AML-193 (cell line): ENCODE measurements at places on chromosomes 1 and 21.

DNA sequence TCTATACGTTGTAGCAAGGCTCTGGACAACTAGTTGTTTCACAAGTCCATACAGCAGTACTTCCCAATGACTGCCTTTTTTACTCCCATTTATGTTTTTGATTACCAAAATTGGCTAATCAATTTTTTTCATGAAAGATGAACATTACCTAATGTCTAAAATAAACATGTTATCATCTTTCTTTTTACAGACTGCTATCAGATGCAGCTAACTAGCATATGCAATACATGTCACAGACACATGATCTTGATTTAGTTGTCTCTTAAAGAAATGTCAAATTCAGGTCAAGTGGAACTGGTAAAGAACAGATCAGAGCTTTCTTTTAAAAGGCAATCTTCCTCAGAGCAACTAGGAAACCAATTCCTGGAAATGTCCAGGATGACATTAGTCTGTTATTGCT lies 630 bp upstream of the DBT start:
- no peak for DNase-seq

GRCh38 chr1:9312168-9312720 lies 19.6 kb downstream of the SPSB1 start:
- no peak for DNase-seq

GRCh38 chr1:174799136-174799479 lies 200.6 kb upstream of the CACYBP start:
- DNase-seq: no peak

DNA sequence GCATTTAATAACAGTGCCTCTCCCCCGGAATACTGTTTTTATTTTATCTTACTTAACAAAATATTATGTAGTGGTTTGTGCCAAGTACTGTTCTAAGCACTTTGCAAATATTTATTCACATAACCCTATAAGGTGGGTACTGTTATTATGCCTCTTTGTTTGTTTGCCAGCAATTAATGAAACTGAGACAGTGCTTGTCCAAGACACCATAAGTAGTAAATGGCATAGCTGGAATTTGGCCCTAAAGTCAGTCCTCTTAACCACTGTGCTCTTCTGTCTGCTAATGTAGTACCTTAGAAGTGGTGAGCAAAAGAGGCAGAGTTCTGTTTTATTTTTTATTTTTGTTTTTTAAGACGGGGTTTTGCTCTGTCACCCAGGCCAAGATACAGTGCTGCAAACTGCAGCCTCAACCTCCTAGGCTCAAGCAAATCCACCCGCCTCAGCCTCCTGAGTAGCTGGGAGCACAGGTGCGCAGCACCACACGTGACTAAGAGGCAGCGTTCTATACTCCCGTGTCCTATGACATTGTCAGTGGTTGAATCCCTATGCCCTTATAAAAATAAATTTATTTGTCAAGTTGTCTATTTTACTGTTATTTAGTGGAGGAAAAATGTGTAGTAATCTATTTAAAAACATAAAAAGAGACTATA lies 165.8 kb downstream of the CLEC20A start:
- DNase-seq: no peak

- no peak for DNase-seq
Measured at GRCh38 chr1:88742531-88742930, 58.5 kb downstream of the PKN2 start.

- DNase-seq: no peak
Measured at GRCh38 chr1:64663668-64664067, 81.2 kb upstream of the RAVER2 start.

GRCh38 chr1:201496296-201496690 lies 10.6 kb downstream of the CSRP1 start:
- DNase-seq: no peak

GRCh38 chr1:58896246-58897183 lies 112.7 kb upstream of the JUN start:
- DNase-seq: no peak

DNA sequence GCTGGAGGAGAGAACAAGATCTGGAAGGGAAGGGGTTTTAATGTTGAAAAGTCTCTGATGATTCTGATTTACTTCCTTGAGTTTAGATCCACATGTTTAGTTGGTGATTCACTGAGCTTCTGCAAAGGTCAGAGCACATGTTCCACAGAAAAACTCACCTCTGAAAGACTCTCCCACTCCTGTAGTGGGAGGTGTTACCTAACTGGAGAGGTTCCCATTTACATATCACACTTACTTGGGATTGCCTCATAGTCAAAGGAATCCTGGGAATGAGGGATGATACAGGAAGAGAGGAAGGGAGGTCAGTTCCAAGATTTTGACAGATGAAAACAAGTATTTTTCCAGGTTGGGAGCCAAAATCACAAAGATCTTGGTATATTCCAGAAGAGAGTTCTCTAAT lies 2.7 kb upstream of the NTNG1 start:
- no peak for DNase-seq

DNA sequence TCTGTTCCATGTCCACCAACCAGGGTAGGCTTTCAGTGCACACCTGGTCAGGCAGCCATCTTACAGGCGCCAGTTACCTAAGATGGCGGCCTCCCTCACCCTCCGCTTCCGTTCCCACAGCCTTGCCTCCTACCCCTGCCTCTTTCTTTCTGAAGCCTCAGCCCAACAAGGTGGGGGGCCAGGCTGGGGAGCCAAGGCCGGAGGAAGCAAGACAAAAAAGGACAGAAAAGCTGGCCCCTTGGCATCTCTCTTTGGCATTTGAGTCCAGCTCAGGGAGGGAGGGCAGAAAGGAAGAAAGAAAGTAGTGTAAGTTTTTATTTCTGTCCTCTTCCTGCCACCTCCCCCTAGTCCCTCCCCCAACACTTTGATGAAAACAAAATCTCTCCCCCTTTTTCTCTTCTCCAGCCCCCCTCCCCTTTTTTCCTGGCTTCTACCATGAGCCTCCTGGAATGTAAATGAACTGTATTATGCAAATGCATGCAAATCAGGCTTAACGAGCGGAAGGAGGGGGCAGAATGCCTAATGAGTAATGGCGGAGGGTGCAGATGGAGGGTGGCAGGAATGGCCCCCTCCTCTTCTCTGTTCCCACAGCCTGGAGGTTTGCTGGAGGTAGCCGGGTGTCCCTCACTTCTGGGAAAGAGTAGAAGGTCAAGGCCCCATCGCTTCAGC lies 43.8 kb downstream of the RHBG start:
- DNase-seq: no peak

GRCh38 chr1:46244656-46245371 lies 2.7 kb upstream of the RAD54L start:
- DNase-seq: peak; percentile 61

DNA sequence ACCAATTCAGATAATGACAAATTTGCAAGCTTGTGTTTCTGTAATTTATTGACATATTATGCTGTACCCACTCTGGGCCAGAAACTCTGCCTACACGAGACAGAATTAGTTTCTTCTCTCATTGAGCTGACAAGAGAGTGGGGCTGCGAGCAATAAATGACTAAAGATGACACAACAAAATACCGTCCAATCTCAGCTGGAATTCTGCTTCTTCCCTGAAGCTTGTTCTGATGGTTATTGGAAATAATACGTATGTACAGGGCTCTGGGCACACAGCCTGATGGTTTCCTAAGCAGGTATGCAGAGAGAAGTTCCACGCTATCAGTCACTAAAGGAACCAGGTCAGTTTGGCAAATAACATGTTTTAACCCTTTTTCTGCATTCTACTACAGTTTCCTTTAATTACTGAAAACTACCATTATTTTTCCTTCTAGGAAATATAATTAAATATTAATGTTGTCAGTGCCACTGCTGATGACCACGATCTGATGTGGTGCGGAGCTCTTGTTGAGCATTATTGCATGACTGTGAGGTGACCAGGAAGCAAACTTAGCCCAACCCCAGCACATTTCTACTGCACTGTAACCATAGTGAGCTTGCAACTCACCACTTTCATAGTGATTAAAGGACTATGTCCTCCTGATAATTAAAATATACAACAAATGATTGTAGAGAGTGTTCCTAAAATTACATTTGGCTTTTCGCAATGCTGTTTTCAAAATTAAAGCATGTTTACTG lies 221.4 kb upstream of the L1TD1 start:
- no peak for DNase-seq

- DNase-seq: no peak
Measured at GRCh38 chr1:145962157-145963102, 1.9 kb downstream of the ANKRD34A start.

DNA sequence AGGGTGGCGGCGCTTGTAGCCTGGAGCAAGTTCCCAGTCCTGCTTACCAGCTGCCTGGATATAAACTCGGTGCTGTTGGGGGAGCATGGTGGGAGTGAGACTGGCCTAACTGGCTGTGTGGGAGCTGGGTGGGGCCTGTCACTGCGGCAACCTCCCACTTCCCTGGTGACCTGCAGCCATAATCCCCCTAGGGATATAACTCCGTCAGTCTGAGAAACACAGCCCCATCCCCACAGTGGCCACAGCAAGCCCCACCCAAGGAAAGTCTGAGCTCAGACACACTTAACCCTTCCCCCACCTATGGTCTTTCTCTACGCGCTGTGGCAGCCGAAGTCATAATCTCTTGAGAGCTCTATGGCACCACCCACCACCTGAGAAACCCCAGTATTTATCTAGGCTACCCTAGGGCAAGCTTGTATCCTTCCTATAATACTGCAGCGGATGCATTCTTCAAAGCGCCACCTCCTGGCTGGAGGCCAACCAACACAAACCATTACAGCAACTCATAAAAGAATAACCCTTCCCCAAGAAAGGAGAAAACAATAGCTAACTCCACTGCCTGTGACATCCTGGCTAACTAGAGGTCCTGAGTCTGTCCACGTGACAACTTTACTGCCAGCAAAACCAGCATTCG lies 57.4 kb downstream of the ZNF648 start:
- DNase-seq: no peak

DNA sequence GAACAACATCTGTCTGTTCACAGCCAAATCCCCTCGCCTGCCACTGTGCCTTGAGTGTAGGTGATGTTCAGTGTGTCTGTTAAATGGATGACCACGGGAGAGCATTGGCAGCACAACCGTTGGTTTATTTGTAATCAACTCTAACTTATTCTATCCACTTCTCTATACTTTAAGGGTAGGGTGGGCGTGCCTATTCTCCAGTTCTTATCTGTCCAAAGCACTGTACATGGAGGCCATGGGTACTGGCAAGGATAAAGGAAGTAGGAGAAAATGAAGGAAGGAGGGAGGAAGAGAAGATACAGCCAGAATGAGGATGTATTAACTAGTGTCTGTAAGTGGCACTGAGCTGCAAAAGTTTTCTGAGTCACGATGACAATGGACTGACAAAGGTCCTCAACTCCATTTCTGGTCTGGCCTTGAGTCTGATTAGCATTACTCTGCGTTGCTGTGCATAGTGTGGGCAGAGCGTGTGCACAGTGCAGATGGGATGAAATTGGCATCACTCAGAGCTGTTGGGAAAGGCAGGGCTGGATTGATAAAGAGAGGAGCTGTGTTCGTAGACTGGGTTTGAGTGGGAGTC lies 7.1 kb downstream of the RHOU start:
- no peak for DNase-seq

DNA sequence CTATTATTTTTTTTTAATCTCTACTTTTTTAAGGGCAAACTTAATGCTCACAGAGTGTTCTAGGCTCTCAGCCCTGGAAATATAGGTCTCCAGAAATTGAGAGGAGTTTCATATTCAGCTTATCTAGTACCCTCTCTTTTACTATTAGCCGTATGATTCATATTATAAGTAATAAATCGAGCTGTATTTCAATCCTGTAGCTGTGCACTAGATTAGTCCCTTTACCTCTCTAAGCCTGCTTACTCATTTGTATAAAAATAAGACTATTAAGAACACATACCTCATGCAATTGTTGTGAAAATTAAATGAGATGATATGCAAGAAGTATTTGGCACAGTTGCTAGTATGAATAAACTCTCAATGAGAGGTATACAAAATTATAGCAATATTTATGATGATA lies 128.2 kb upstream of the HOOK1 start:
- DNase-seq: no peak

GRCh38 chr1:218480137-218480536 lies 135.0 kb downstream of the TGFB2 start:
- no peak for DNase-seq

- no peak for DNase-seq
Measured at GRCh38 chr1:214310010-214310409, 29.1 kb downstream of the SMYD2 start.

DNA sequence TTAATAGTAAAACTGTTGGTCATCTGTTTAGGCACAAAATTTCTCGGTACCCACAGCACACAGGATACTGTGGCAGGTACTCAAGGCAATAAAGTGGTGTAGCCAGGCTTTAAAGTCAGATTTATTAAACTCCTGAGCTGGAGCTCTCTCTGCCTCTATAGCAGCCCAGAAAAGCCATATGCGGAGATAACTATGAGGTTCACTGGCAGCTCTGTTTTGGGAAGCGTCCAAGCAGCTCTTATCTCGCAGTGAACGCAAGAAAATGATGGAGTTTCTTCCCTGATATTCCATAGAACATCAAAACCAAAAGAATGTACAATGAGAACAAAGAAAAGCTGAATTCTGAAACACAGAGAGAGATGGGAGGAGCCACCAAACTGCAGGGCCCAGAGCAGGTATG lies 248.3 kb downstream of the C1orf94 start:
- DNase-seq: no peak

DNA sequence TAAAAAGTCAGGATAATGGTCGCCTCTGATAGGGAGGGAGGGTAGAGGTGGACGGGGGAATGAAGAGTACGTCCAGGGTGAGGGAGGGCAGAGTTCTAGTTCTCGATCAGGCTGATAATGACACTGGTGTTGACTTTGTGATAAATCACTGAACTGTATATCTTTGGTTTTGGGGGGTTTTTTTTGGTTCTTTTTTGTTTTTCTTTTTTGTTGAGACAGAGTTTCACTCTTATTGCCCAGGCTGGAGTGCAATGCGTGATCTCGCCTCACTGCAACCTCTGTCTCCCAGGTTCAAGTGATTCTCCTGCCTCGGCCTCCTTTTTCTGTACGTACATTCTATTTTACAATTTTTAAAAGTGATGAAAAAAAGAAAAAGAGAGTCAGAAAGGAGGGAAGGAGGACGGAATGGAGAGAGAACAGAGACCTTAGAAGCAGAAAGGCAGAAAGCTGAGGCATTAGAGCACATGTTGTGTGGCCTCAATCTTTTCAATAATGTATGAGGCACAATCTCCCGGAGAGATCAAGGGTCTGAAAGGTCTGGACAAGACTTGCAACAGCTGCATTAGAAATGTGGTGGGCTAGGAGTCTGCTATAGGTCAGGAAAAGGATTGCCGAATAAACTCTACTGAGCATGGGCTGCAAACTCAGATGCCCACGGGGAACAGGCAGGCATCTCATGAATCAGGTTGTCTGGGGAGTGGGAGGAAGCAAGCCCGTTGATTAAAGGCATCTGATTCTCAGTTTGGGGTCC lies 174.8 kb downstream of the TOMM20 start:
- DNase-seq: no peak

- no peak for DNase-seq
Measured at GRCh38 chr1:47976728-47977127, 20.5 kb downstream of the TRABD2B start.

- DNase-seq: no peak
Measured at GRCh38 chr1:184056921-184057555, 5.5 kb downstream of the TSEN15 start.

DNA sequence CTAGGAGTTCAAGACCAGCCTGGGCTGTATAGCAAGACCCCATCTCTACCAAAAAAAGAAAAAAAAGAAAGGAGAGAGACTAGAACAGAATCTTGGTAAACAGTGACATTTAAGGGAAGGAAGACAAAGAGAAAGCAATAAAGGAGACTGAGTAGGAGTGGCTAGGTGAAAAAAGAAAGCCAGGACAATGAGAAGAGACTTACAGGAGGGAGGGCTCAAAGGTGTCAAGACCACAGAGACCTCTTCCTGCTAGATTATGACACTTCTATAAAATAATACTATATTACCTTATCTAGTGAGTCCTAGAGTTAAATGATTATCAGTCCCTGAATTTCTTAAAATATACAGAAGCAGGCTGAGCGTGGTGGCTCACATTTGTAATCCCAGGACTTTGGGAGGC lies 10.1 kb upstream of the EPRS1 start:
- DNase-seq: no peak
